ENCODE measurements at places on chromosomes 12 and 14.

GRCh38 chr14:93880021-93880820 is 46.9 kb upstream of the FAM181A start:
- no peak for DNase-seq

DNA sequence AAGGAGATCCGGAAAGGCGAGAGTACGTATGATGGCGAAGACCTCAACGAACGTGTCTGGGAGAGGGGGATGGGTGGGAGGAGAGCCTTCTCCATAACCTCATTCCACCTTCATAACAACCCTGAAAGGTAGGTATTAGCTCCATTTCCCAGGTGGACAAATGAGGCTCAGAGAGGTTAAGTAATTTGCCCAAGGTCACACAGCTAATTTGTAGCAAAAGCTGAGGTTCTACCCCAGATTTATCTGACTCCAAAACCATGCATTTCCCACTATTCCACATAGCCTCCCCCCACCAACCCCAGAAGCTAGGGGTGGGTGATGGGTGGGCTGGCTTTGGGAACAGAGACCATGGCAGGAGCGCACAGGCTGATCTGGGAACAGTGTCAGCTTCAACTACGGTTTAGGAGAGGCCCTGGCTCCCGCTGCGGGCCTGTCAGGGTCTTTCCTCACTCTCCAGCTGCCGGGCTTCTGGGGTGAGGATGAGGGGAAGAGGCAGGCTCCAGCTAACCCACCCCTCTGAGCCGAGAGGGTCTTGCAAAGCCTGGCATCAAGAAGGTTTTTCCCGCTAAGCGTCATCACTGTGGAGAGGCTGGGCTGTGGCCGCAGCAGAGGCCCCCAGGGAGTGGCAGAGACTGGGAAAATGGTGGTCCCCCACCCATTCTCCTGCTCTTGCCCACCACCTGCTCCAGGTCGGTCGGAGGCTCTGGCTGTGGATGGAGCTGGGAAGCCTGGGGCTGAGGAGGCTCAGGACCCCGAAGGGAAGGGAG is 8.9 kb downstream of the CHGA start:
- DNase-seq = no peak

DNA sequence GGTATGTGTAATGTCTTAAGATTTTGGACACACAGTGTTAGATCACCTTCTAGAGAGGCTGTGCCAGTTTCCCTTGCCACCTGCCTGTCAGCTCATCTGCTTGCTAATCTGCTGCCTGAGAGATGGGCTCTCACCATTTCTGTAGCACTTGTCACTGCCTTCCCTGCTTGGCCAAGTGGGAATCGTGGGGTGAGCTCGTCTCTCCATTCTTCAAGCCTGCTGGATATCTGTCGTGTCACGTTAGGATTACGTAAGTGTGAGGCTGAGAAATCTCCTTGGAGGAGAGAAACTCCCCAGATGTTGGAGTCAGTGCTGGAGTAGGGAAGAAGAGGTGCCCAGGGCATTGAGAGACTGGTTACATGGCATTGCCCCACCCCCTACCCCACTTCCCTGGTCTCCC is 8.6 kb upstream of the RPH3A start:
- no peak for DNase-seq

DNA sequence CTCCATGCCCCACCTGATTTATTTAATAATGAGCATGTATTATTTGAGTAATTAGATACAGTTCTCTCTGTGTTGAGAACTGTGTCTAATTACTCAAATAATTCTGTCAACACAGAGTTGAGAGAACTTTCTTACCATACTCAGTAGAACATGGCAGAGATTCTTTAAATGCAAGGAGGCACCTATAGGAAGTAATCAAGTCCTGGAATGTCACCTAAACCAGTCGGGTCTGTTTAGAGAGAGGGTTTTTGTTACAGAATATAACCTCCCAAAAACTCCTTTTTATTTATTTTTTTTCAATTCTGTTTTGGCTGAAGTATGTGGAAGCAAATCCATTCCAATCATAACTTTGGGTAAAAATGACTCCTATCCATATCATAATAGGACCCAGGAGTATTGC is 37.5 kb upstream of the CIT start:
- no peak for DNase-seq

- DNase-seq = no peak
These were observed 475.1 kb downstream of the TRHDE start for GRCh38 chr12:72747111-72747849.

DNA sequence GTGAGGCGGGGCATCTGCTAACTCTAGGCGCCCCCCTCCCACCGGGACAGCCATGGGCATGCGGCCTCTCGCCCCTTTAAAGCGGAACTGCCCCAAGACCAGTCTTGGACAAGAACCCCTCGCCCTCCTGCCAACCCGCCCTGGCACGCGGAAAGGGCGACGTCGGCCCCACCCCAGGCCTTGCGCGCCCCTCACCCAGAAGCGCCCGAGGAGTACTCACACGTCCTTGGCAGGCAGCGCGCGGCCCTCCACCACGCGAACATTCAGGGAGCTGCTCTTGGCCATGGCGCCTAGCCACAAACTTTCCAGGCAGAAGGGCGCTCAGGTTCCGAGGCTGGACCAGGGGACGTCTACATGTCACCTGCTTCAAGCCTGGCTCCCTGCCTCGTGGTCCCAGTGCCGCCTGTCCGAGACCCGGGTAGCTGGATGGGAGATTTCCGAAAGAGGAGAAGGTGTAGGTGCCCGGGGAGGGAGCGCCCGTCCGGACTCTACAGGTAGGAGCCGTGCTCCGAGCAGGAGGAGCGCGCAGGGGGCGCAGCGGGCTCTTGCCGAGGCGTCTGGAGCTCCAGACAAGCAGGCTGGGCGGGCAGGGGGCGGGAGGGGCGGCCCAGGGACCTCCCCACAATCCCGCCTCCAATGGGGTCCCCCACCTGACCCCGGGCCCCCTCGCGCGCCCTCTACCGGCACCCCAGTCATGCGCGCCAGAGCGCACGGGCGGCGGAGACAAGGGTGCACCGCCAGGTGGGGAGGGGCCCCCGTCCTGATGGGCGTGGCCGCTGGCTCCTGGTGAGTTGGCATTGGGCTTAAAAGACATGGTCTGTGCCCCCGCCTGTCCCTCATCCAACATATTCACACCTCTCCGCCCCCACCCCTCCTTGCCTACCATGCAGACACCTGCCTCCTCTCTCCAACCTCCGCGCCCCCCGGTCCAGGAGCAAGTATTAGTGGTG is at the start of gene RASAL1:
TSS of gene RASAL1 (minus strand) at position 584 of the 950 bp plus-strand sequence. CDS start at position 285, 299 bp downstream.
- DNase-seq = peak; percentile 58

DNA sequence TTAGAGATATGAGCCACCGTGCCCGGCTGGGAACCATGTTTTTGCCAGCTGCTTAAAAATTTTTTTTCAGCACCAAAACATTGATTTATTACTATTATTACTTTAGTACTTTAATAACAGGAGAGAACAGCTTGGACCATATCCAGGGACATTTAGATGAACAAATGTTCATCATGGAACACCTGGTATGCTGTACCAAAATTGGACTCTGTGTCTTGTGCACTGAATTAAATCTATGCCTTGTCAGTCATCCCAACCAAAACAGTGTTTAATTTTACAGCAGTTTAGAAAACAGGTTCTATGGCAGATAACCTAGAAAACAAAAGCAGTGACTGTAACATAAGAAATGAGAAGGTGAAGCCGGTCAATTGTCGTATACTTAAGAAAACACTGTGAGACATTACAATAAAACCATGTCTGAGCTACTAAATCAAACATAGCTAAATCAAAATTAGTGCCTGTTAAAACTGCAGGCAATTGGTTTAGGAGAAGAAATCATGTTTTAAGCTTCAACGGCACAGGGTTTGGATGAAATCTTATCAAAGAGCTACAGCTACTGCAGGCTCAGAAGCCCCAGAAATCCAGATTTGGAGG is 58.2 kb upstream of the PYGL start:
- DNase-seq = no peak

- no peak for DNase-seq
These were observed at the start of the genes LRRIQ1 and TSPAN19 for GRCh38 chr12:85036234-85036707. Gene LRRIQ1, plus strand, starts transcription at chr12:85036351. Its CDS starts 1,826 bp downstream, at chr12:85038177. Gene TSPAN19, minus strand, starts transcription at chr12:85036277. Its CDS starts 6,331 bp downstream, at chr12:85029946.

- DNase-seq = no peak
These were observed 25.1 kb downstream of the UBR7 start for GRCh38 chr14:93232159-93232558.

DNA sequence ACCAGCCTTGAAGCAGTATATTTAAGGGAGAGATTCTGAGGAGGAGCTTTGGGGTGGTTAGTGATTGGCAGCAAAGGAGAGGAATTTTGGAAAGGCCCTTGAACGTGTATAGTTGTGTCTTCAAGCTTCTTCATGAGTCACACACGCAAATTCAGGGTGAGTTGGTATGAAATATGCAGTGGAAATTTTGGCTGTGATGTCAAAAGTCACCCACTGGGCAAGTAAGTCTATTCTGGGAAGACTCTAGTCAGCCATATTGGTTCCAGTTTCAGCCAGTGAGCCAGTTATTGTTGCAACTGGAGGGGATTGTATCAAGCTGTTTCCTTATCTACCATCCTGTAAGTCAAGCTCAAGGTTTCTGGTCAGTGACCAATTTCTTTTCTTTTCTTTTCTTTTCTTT is 32.0 kb upstream of the VASH1 start:
- DNase-seq = no peak

GRCh38 chr12:131007031-131007739 is 53.5 kb downstream of the ADGRD1 start:
- DNase-seq = no peak

GRCh38 chr14:30267141-30267540 is 291.8 kb upstream of the G2E3 start:
- no peak for DNase-seq

DNA sequence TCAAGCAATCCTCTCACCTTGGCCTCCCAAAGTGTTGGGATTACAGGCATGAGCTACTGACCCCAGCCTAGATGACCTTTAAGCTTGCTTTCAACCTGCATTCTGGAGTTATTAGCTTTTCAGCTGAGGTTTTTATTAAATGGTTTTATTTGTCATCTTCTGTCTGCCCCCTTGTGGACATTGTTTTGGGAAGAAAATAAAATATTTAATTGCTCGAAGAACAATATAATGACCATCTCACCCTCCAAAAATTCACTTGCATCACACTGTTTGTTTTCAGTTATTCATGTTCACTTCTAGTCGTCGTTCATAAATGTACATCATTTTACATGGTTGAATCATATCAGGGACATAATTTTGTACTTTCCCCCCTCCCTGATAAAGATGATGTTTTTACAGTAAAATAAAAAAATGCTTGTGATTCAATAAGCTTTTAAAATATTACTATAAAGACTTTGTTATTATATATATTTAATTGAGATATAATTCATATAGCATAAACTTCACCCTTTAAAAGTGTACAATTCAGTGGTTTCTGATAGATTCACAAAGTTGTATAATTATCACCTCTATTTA is 10.1 kb upstream of the SPATS2 start:
- no peak for DNase-seq

GRCh38 chr12:41683513-41684240 is 461.0 kb downstream of the GXYLT1 start:
- no peak for DNase-seq

- no peak for DNase-seq
These were observed 286.7 kb upstream of the CRY1 start for GRCh38 chr12:107379852-107380567.

DNA sequence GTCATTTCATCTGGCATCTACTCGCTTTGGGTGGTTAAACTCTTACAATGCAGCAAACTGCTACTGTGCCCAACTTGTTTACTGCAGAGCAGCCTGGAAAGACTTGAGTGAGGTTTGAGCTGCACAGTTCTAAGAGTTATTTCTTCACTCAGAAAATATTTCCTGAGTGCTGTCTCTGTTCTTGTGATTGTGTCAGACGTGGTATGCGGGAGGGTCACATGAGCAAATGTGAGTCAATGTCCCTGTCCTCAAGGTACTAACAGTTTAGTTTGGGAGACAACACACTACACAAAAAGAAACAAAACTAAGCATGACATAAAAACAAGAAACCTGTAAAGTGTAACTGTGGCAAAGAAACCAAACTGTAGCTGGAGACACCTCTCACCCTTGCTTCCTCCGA is 32.4 kb downstream of the FLVCR2 start:
- no peak for DNase-seq

DNA sequence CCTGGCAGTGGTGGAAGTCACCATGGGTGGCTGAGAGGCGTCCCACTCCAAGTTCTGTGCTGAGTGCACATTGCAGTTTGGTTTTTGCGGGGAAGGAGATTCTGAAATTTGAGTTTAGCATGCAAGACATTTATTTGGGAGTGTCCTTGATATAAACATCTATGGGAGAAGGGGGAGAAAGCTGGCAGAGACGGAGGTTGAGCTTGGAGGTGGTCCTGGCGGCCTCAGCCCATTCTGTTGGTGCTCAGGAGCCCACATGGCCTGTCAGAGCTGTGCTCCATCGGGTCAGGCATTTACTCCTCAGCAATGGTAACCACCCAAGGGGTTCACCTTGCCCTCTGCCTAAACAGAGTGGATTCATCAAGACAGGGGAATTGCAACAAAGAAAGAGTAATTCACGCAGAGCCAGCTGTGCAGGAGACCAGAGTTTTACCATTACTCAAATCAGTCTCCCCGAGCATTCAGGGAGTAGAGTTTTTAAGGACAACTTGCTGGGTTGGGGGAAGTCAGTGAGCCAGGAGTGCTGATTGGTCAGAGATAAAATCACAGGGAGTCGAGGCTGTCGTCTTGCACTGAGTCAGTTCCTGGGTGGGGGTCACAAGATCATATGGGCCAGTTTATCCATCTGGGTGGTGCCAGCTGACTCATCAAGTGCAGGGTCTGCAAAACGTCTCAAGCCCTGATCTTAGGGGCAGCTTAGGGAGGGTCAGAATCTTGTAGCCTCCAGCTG is 323.3 kb upstream of the TMEM132C start:
- no peak for DNase-seq

DNA sequence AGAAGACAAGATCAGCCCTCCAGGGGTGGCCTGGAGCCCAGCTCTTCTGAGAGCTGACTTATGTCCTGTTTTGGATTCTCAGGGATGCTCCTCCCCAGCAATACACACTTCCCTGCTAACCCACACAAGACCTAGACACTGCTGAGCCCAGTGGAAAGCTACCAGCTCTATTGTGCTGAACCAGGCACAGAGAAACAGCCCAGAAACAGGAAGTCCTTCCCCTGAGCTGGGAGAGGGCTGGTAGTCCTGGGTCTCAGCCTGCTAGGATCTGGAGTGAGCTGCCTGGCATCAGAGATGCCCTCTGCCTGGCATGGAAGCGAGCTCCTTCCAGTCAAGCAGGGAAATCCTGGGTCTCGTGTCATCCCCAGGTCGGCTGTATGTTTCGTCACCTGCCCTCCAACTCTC is 1.2 kb upstream of the LAG3 start:
- DNase-seq = no peak

GRCh38 chr14:92748259-92749016 is at the start of gene LGMN:
Gene LGMN, minus strand, starts transcription at chr14:92748627. Its CDS starts 15,841 bp downstream, at chr14:92732786.
- DNase-seq = peak; percentile 83

Data from effector CD8-positive, alpha-beta T cell (primary cell).